ENCODE measurements at places on chromosomes 1 and 21.
A peak's percentile ranks its signal among the peaks of the same experiment; 100 is the strongest.

DNA sequence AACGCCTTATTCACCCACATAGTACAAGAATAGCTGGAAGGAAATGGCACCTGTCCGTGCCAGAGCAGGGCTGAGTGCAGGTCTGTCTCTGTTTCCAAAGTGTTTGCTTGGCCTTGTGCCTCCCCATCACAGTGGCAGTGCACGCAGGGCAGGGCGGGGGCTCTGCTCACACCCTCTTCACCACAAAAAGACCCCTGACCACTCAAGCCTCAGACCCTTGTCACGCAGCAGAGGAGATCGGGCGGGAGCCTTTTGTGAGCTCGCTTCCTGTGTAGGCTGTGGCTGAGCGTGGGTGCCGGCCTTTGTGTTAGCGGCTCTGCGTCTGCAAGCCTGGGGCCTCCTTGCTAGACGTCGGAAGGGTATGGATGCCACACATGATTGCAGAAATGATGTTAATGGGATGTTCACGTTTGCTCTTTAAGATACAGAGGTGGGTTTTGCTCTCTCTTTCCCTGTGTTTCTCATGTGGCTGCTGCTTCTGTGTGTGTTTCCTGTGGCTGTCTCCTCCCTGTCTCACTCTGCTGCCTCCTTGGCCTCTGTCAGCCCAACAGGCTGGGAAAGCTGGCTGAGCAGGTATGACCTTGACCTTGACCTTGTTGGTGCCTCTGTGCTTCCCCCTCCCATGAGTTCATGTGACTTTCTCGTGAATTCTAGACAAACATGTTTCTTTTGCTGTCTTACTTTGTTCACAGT is 45.4 kb downstream of the S100B start:
- DNase-seq: no peak

DNA sequence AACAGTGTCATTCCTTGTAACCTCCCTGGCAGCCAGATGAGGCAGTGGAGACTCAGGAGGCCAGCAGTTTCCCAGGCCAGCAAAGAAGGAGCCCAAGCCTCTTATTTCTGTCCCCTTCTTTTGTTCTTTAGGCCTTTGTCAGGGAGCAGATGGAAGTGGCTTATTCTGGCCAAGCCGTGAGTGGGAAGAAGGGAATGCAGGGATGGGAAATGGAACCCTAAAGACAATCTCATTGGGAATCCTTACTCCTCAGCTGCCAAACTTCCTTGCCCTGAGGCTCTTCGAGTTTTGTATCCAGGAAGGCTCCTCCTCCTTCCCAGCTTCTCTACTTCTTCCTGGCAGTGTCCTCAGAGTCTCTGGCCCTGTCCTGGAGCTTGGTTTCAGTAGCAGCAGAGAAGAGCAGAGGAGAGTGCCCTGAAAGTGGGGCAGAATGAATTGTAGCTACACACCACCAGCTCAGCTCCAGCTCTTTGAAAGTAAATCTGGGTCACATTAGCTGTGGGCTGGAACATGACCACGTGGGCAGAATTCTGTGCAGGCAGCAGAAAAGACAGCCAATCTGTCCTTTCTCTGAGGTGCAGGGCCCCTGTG is 63.9 kb downstream of the NDUFS5 start:
- no peak for DNase-seq

DNA sequence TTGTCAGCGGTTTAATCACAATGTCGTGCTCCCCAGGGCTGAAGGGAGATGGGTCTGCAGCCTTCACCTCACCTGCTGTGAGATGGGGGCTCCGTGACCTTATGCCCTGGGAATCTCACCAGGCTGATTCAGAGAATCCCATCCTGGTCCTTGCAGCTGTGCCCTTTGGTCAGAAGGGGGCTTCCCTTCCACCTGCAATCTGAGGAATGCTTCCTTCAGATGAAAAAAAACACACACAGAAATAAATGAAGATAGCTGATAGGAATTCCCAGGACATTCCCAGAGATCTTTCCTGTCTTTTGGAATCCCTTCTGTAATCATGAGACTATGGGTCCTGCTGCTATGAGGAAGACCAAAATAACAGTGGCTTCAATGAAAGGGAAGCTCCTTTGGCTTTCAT is 127.0 kb upstream of the VAMP3 start:
- DNase-seq: no peak

- no peak for DNase-seq
Observed at GRCh38 chr1:169128562-169128961, 22.1 kb downstream of the ATP1B1 start.

DNA sequence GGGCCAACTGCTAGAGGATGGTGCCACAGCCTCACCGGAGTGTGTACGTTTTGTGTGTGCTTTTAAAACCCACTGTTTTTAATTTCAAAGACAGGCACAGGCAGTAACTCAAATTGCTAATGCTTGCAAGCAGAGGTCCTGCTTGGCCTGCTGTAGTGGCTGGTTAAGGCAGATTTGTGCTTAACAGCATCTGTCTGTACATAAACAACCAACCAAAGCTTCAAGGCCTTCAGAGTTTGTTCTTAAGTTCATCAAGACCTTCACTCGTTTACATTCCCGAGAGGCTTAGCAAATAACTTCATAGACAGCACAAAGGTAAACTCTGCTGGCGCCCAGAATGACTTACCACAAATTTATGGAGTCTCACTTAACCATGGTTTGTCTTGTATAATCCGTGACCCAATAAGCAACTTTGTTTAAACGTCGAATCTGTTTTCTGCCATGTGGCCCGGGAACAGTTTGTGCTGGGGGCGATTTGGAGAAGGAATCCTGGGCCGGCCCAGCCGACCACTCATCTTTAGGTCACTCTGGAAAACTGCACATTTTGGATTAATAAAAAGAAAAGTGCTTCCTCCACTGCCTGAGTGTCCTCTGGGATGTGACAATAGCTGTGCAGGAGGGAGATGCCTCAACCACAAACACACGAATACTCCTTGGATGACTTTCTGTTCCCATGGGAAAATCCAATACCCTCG is 58.1 kb downstream of the CAPZB start:
- peak; percentile 69 for DNase-seq

GRCh38 chr21:34365809-34366208 is 2.0 kb downstream of the KCNE2 start:
- peak; percentile 56 for DNase-seq

DNA sequence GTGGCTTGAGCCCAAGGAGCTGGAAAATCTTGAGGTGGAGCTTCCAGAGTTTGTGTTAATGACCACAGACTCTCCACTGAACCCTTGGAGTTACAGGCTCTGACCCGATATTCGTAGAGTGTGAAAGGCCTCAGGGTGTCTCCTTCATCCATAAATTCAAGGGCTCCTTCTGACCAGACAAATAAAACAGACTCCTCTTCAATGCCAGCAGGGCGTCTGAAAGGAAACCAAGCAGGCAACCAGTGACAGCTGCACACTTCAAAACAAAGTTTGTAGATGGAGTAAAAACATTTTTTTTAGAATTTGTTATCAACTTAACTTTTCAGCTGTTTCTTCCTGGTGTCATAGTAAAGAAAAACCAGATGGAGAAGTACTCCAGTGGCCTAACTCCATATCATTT is 161.1 kb downstream of the KCTD3 start:
- no peak for DNase-seq

GRCh38 chr21:45923146-45923545 is 58.4 kb upstream of the COL6A1 start:
- peak; percentile 13 for DNase-seq

DNA sequence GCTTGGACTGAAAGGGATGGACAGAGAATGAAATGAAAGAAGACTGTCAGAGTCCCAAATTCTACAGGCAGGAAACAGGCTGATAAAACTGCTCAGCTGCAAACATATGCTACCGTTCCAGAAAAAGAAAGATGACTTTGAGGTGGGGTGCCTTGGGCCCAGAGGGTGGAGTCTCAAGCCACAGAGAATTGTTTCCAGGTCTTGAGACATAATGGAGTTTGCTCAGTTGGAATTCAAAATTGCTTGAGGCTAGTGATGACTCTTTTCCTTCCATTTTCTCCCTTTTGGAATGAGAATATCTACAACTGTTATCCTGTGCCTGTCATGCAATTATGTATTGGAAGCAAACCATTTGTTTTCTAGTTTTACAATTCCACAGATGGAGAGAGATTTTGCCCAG is 23.6 kb upstream of the PSEN2 start:
- DNase-seq: no peak

- no peak for DNase-seq
Observed at GRCh38 chr1:41578712-41579335, 94.3 kb upstream of the EDN2 start.

- DNase-seq: no peak
Observed at GRCh38 chr1:115277276-115277675, 60.8 kb downstream of the NGF start.

- DNase-seq: no peak
Observed at GRCh38 chr1:64245495-64245894, 42.1 kb downstream of the UBE2U start.

- DNase-seq: peak; percentile 39
Observed at GRCh38 chr1:102879439-102879993, 228.8 kb downstream of the COL11A1 start.
